Transverse colon (tissue), 4 donors: ENCODE measurements at places on chromosomes 2 and 18. TPM values are rescaled to one million over a fixed set of nuclear protein-coding genes. Genes with fewer than 3 reads are reported as not detected.

The RESP18 gene
- total RNA-seq, result not detected

The ZBTB7C gene
- 56.1 TPM for total RNA-seq

The RASGRP3 gene
- 4.8 TPM for total RNA-seq

The TRIM43 gene
- total RNA-seq, result not detected

The EVA1A gene
- total RNA-seq, result not detected

The NIFK gene
- 10.9 TPM for total RNA-seq

The ARHGEF33 gene
- total RNA-seq, result 0.14 TPM

DNA sequence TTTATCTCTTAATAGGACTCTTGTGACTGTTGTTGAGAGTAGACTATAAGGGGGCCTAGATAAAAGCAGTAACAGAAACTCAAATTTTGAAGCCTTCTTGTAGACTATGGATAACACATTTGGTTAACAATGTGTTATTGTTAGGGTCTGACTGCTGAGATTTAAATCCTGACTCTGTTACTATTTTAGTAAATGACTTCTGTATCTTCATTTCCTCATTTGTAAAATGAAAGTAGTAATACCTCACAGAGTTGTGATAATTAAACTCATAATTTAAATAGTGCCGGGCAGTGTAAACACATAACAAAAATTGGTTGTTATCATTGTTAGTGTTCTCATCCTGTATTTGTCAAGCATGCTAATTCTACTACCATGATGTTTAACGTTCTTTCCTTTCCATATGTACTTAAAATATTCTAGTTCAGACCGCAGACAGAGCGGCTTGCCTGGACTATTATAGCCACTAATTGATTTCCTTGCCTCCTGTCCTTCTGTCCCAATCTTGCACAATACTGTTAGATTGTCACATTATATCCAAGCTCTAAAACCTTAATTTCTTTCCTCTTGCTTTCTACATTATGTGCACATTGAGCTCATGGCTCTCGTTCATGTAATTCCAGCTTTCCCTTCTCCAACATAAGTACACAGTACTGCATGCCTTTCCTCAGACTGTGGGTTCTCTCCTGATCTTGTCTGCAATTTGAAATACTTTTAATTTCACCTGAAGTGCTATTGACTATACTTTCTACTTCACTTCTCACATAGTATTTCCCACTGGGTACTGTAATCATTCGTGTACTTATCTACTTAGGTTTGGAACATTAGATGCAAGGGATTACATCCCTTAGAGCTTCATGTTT lies 48.4 kb downstream of the RBBP8 start:
- no peak for DNase-seq

GRCh38 chr2:128357506-128358370 lies 39.1 kb upstream of the HS6ST1 start:
- DNase-seq, result no peak

DNA sequence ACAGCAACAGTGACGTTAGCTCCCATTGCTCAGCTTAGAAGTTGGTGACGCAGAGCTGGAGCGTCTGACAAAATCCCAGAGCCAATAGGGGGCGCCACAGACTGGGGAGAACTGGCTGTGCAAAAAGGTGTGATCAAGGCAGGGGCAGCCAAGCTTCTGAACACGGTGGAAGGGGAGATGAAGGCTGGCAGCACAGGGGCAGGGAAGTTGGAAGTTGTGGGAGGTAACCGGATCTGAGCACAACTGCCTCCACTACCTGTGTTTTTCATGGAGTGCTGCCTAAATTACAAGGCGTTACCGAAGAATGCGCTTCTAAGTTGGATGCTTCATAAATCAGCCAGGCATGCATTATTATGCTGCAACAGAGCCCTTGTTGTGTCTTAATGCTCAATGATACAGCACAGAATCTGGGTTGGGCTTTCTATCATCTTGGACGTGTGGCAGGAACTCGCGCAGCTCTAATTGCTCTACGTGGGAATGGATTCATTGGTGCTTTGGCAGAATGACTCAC lies 370.0 kb downstream of the SLC4A3 start:
- no peak for DNase-seq

DNA sequence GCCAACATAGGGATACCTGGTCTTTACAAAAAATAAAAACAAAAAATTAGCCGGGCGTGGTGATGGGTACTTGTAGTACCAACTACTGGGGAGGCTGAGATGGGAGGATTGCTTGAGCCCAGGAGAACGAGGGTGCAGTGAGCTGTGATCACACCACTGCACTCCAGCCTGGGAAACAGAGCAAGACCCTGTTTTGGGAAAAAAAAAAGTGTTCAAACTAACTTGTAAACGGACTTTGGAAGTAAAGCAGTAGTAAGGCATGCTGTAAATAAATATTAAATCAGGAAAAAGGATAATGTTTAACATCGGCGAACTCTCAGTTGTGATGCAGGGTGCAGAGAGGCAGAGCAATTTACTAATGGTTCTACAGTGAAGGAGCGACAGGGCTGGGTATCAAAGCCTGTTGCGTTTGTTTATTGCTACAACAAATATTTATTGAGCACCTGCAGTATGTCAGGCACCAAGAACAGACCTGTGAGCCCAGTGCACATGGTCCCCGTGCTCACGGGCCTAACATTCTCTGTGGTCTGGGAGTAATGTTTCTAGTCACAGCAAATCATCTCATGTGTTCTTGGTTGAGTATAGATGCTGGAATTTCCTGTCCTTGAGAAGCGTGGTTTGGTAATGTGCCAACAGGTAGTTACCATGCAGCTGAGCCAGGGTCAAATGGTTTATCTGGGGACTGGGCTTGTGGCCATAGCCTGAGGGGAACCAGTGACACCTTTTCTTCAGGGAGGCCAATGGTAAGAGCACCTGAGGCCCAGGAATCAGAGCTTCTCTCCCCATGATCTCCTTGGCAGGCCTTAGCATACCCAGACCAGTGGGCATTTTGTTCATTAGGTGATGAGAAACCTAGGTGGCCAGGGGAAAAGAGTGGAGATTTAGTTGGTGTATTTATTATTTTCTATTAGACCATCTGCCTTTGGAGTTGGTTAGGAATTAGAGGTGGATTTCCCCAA lies 27.9 kb upstream of the GREB1 start:
- DNase-seq, result no peak

DNA sequence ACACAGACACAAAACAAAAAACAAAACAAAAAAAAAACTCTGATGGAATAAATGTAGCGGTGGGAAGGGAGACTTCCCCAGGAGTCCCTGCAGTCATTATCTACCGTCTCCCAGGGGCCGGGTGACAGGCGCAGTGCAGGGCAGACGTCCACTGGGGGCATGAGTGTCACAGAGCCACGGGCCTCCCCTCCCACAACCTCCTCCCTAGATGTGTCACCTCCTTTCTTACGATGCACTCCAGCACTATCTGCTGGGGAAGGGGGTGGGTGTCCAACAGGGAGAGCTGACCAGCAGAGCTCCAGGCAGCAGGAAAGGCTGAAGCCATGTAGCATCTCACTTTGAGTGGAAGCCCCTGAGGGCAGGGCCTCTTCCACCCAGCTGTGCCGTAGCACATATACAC lies 84.5 kb downstream of the LONRF2 start:
- DNase-seq, result no peak

GRCh38 chr2:226869371-226869770 lies 33.5 kb downstream of the RHBDD1 start:
- no peak for DNase-seq

- DNase-seq, result no peak
Observed at GRCh38 chr2:54630858-54631497, 92.5 kb upstream of the EML6 start.

DNA sequence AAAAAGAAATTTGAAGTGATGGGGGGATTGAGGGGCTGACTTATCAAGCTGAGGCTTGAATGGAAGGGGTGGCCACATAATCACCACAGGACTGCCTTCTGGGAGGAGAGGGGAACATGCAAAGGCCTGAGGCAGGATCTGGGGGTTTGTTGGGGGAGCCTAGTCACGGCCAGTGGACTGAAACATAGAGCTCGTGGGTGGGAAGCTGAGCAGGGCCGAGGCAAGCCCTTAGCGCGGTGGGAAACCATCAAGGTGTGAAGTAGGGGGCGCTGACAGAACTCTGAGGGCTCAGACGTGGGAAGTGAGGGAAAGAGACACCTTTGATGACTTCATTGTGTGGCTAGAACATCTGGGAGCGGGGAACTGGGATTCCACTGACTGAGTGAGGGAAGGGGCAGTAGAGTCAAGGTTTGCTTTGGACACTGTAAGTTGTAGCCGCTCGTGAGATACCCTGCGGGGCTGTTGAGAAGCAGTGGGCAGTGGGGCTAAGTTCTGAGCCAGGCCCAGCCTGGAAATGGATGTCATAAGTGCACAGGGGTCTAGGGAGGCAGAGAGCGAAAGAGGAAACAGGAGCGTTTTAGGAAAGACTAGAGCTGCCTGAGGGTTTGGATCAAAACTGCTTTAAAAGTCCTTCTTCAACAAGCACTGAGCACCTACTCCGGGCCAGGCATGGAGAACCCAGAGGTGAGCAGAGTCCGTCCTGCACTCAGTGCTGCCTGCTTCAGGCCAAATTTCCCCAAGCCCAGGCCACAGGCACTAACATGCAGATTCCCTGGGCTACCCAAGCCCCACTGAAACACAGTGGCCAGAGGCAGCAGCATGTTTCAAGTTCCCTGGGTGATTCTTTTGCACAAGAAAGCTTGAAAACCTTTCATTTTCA lies 686 bp upstream of the SNORC start:
- no peak for DNase-seq

- DNase-seq, result peak; percentile 11
Observed at GRCh38 chr2:105397025-105397722, 1.7 kb downstream of the FHL2 start.

DNA sequence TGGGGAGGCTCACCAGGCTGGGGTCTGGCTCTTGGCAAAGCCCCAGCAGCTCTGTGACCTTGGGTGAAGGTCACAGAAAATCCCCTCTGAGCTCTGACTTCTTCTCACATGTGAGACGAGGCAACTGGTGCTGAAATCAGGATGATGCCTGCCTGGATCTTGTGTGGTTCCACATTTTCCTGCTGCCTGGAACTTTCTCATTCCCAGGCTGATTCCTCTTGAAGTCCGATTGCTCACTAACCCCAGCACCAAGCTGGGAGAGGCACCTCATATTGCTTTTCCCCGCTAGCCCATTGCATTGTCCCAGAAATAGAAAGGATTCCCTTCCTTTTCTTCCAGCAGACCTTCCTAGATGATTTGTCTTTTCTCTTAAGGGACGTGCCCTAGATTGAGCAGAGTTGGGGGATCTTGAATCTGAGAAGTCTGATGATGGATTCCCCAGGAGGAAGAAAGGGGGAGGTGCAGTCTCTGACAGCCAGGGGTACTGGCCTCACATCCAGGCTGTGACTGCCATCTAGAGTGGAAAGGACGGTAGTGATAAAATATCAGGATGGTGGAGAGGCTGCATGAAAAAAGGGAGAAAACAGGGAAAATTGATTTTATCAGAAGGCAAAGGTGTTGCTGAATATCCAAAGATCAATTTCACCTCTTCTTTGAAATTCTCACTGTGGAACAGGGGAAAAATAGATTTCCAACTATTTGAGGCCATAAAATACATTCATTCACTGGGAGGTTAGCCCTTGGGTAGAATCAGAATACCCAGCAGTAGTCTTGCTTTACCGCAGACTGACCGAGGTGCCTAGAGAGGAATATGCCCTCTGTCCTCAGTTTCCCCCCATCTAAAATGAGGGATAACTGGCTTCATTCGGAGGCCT lies 96.3 kb downstream of the FAM210A start:
- DNase-seq, result peak; percentile 49
